ENCODE measurements at places on chromosomes 3 and 15.

GRCh38 chr15:52362497-52362896 lies 66.9 kb upstream of the MYO5C start:
- no peak for DNase-seq

DNA sequence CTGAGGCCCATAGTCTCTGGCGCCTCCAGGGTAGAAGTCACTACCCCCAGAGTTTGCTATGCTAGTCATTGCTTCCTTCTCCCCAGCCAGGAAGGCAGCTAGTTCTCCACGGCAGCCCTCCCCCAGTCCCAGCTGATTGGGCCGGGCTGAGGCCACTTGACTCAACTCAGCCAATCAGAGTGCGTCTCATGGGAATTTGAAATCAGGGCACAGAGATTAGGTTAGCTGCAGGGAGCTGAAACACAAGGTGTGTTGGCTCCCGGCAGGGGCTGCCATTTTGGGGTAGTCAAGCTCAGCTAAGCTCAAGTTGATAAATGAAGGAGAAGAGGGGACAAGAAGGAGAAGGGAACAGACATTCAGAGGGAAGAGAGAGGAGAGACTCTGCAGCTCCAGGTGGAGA lies 32.8 kb downstream of the LINGO1 start:
- peak; percentile 78 for DNase-seq

GRCh38 chr15:66860844-66861243 lies 158.8 kb downstream of the SMAD6 start:
- no peak for DNase-seq

DNA sequence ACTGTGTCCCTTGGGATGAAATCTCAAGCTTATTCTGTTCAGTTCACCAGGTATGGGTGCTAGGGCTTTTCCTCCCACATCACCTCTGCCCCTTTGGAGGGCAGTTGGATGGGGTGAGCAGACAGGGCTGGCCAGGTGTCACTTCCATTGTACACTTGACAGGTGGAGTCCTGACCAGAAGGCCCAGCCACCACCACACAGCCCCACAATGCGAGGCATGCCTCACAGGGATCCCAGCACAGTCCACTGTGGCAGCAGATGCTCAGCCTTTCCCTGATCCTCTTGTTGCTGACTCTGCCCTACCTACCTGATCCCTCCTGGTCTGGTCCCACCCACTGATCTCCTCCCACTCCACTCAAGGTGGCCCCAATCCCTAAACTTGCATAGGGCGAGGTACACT lies 88.2 kb downstream of the ANP32A start:
- no peak for DNase-seq

DNA sequence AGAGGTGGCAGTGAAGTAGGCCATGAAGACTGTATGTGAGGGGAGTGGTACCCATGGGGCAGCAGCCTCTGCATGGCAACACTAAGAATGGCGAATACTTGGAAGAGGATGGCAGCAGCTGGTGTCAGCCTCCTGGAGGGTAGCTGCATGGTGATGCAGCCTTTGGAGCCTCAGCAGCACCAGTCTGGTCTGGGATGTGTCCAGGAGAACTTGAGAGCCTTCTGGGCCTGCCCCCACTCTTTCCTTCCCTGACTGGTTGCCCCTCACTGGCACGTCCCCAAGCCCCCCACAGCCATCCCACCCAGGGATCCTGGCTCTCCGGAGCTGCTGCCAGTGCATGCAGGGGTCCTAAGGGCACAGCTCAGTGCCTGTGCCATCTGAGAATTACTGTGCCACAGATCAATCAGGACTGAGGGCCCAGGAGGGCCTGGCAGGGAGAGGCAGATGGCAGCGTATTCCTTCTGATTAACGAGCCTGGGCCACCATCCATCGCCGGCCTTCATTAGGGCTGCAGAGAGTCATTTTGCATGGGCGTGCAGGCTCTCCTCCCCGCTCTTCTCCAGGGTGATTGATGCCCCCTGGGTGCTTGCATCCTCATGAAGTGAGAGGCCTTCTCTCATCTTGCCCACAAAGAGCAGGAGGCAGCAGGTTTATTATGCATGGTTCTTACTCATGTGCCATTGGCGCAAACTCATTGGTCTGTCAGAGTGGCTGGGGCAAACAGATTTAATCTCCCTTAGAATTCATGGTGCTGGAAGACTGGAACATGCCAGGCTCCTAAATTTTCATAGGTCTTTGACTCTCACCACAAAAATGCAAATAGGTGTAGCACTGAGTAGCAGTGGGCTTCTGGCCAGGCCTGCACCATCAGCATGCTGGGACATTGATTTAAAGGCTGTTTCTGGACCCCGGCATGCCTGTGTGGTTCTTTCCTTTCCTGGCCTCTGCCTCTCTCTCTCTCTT lies 116.8 kb downstream of the EPHB1 start:
- DNase-seq: no peak

Measured in DMS153 (cell line).